ENCODE measurements at places on chromosomes 5 and 9.

DNA sequence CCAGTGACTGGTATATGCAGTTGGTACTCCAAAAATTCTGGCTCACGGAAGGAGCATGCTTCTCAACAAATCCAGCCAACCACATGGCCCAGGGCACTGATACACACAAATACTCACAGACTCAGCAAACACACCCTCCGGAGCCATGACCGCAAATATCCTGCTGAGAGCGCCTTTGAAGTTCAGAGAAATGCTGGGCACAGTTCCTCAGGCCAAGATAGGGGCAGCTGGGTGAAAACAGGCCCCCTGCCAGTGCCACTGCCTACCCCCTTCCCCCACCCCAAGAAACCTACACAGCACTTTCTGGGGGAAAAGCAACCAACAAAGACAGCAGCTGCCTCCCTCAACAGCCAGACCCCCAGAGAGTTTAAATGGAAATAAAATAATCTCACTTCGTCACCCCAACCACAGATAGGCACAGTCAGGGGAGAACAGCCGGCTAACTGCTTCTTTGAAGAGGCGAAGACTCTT, 120.0 kb downstream of the C5orf15 start:
- DNase-seq: no peak

- DNase-seq: no peak
Measured at GRCh38 chr9:24602693-24603352, 57.1 kb upstream of the IZUMO3 start.

GRCh38 chr5:170219615-170220014, 13.2 kb upstream of the C5orf58 start:
- no peak for DNase-seq

- no peak for DNase-seq
Measured at GRCh38 chr5:172160506-172160905, 27.5 kb downstream of the STK10 start.

GRCh38 chr5:115844321-115844817, 2.6 kb downstream of the AP3S1 start:
- no peak for DNase-seq

- DNase-seq: no peak
Measured at GRCh38 chr5:111631328-111631727, 119.0 kb upstream of the STARD4 start.

- DNase-seq: peak; percentile 32
Measured at GRCh38 chr5:135565725-135566421, 12.9 kb downstream of the CXCL14 start.

DNA sequence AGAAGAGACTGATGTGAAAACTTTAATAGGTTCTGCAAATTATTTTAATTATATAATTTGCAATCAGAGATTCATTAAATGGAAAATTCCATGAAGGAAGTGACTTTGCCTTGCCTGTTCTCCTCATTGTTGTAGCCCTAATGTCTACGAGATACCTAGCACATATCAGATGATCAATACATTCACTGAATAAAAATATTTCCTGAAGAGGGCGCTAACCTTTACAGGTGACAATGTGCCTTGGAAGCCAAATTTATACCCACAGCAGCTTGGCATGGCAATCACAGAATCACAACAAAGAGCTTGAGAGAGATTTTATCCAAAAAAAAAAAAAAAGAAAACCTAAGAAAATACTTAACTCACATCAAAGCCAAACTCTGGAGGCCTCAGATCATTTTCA, 17.4 kb downstream of the HAUS6 start:
- DNase-seq: no peak

- DNase-seq: no peak
Measured at GRCh38 chr5:79582186-79582585, 30.1 kb upstream of the TENT2 start.

DNA sequence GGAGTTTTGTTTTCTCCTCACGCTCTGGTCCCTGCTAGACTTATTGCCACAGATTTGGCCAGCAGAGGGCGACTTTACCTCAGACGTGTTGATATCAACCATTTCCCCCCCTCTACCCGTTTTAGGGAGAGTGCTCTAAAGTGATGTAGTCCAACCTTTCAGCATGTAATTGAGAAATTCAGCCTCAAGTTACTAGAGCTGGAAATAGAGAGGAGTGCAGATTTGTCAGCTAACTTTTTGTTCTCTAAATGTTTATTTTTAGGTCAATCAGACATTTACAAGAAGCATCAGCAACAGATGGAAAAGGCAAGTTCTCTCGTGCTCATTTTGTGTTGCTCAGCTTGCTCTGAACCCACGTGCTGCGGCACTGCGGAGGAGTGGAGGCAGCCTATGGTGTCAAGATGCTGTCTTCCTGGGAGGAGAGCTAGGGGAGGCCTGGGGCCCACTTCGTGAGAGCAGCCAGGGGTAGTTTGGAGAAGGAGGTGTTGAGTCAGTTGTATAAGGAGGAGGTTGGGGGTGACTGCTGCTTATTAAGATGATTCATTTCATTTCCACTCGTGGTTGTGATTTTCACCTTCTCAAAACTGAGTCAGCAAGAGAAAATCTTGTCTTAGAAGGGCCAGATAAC, 53.6 kb downstream of the GPR107 start:
- peak; percentile 64 for DNase-seq

GRCh38 chr9:121059998-121060636, 10.0 kb upstream of the C5 start:
- DNase-seq: no peak

DNA sequence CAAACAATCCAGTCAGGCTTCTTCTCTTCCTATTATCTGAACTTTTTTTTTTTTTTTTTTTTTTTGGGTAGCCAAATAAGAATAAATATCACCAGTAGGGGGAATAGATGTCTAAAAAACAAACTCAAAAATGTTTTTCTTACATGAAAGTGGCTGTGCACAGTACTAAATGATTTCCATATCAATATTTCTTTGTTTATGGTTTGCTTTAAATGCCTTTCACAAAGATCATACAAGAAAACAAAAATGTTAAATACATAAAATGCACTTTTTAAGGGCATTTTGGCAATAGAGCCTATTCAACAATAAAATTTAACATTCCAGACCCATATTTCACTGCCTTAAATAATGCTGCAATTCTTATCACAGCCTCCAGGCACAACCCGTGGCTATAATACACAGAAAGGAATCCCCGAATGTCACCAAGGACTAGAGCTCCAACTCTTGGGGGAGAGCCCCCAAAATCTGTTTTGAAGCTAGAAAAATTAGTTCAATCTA, 91.1 kb upstream of the TBCA start:
- no peak for DNase-seq

DNA sequence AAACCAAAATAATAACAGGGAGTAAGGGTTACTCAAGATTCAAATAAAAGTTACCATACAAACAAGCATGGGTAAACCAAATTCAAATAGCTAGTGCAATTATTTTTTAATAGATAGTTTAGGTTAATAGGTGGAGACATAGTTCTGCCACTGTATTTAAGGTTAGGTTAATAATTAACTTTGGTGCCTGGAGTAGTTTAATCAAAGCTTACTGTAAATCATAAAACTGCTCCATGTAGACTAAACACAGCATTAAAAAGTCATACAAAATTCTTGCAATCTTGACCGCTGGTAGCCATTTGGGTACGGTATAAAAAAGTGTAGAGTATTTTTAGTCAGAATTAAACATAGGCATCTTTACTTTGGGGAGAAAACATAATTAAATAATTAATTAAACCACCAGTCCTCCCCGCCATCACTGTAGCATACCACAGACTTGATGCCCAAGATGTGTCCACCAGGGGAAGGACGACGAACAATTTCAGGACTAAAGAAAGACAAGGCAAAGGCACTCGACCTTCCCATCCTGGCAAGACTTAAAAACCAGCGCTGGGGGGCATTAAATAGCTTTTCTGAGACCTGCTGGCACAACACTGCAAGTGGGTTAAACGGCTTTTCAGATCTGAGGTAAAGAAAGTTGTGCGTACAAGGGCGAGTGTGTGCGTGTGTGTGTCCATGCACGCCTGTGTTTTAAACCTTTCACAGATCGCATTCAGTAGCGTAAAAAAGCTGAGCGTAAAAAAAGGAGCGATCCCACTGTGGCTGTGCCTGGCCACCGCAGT, 2.9 kb downstream of the SEMA6A start:
- no peak for DNase-seq

DNA sequence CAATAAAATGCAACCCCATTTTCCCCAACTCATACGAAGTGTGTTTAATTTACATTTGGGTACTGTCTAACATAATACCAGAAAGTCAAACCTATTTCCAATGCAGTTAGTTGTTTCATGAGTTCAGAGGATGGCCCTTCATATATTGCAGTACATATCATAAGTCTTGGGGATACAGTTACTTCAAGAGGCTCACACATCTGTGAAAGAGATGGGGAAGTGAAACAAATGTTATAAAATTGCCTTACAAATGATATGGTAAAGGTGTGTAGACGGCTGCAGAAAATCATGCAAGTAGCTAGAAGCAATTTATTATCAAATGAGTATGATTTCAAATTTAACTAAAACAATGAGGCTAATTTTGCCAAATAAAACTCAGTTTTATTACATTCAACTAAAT, 219.0 kb upstream of the CDH12 start:
- DNase-seq: no peak

GRCh38 chr5:138454121-138454520, 11.2 kb upstream of the EGR1 start:
- no peak for DNase-seq

DNA sequence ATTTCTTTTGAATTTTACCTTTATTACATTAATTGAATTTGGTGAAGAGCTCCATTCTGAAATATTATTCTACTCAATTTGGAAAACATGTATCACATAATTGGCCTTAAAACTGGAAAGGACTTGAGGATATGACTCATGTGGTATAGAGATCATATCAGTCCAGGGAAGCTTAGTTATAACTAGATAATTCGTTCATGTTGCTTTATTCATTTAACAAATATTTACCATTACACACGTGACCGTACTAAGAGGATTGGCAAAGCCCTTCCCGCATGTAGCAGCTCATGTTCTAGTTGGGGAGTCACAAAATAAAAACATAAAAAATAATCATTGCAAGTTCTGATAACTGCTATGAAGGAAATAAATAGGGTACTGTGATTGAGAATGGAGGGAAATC, 1816.5 kb downstream of the MAT2B start:
- DNase-seq: no peak

DNA sequence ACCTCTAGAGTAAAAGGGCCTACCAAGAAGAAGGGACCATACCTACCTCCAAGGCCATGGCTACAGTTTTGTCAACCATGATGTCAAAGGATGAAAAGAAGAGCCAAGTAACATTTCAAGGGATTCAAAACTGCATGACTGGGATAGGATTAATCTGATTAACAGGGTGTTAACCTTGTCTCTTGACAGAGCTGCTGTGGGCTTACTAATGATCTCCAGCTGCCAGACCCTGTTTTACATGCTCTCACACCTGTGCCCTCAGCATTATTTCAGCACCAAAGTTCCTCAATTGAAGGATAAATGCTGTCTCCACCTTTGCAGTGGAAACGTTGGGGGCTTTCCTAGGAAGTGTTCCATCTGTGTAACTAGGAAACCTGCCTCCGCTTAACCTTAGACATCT, 78.3 kb downstream of the DMAC1 start:
- DNase-seq: no peak
